Activated CD4-positive, alpha-beta T cell treated with anti-CD3 and anti-CD28 coated beads, Interleukin-2, amount 10 ng/mL, durations not matched to agents 24 days and 14 days (primary cell): ENCODE measurements at places on chromosomes 3 and 15.

GRCh38 chr3:189883113-189883753, 237.5 kb downstream of the P3H2 start:
- DNase-seq: no peak

DNA sequence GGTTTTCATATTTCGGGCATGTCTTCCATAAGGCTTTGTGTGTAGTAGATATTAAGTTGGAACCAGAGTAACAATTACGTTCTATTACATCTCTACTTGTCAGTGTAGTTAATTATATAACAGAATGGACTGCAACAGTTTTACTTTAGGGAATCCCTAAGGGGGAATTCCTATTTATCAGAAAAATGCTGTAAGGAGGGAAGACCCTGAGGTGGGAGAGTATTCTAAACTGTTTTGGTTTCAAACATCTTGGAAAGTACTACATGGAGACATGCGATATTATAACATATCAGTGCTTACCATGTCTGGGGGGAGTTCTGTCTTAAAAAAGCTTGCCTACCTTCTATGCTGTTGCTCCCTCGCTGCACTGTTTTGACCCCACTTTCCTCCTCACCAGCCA, 238.1 kb downstream of the LPP start:
- no peak for DNase-seq

GRCh38 chr3:47855461-47856383, 52.8 kb downstream of the DHX30 start:
- no peak for DNase-seq

DNA sequence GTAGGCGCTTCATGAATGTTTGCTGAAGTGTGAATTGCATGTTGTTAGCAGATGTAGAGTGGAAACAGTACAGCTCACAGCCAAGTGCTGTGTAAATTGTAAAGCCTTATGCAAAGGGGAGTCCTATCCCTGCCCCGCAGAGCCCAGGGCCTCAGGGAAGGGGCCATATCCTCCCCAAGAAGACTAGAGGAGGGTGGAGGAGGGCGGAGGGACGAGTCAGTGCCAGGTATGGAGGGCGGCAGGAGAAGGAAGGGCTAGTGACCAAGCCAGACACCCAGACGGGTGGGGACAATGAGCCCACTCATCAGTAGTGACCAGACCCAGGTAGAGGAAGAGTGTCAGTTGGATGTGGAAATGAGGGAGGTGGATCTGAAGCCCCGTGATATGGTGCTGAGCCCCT, 45.2 kb downstream of the ZNF710 start:
- DNase-seq: no peak

DNA sequence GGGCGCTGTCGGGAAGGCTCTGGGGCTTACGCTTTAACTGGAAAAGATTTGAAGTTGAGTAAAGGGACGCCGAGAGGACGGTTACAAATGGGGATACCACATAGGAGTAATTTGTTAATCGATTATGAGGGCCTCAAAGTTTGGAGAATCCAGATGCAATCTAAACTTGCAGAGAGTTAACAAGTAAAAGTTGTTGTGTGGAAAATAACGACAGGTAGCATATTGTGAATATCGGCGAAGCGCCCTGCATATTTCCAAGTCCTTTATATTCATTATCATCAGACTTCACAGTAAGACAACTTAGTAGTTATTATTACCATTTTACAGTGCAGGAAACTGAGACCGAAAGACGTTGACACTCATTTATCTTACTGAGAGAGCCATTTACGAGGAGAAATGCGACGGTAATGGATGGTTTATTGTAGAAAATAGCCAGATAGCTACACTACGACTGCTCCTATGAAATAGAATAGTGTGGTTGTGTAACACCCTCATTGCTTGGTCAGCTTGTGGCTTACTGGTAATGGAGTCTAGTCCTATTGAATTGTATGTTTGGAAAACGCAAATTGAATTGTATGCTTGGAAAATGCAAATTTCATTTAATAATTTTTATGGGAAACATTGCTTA, 700 bp downstream of the MKRN2 start:
- DNase-seq: no peak

DNA sequence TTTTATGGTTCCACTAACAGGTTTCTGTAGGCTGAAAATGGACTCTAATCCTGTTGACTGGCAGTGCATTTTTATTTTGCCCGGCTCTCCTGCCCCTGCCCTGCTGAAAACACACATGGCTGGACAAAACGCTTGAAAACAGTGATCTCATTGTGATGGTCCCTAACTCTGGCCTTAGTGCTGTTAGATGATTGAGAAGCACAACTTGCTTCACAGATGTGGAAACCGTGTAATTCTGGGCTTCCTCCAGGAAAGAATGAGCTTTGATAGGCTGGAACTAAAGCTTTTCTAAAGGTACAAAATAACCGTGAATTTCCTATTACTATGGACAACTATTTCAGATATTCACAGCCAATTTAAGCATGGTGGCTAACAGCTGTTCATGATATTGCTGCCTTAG, 121.4 kb downstream of the VGLL3 start:
- DNase-seq: no peak

- DNase-seq: no peak
Observed at GRCh38 chr3:138936741-138937689, 9.9 kb downstream of the FOXL2 start.

GRCh38 chr15:83843471-83843871, 189.5 kb downstream of the ADAMTSL3 start:
- no peak for DNase-seq

DNA sequence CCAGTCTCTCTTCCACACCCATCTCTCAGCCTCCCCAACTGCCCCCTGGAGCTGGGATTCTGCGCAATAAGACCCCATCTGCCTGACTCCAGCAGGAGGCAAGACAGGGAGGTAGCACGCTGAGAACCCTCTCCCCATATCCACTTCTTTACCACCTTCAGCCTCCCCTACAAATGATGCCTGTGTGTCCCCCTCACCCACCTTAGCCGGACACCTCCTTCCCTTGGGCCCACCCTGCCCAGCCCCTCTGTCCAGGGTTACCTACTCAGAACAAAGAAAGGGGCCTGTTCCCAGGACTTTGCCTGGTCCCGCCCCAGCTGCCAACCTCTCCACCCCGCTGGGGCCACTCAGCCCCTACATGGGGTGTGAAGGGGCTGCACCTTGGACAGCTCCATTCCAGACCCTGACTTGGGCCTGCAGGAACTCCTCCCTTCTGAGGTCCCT, 40.8 kb upstream of the ATP2B2 start:
- no peak for DNase-seq

DNA sequence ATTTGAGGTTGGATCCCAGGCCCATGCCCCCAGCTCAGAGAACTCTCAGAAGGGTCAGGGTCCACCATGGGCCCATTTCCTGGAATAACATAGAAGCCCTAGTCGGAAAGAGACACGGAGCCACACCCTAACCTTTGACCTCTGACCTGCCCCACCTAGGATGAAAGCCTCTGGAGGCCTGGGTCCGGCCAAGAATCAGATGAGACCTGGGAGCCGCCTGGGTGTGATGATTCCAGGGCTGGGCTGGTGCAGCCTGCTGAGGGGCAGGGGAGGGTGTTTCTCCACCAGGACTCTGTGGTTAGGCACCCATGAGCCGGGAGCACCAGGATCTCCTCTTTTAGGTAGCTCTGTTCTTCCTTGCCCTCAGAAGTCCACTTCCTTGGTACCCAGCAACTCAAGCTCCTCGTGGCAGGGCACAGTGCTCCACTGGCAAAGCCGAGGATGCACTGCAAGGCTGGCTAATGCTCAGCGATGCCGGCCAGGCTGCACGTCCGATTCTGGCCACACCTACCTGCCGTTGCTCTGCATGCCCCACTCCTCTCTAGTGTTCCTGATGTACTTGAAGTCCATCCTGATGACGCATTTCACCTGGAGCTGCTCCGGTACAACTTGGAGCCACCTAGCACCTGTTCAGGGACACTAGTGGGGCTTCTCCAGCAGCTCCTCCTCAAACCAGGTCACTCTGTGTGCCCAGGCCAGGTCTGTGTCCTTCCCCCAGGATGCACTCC, 57.4 kb downstream of the ZNF445 start:
- no peak for DNase-seq

DNA sequence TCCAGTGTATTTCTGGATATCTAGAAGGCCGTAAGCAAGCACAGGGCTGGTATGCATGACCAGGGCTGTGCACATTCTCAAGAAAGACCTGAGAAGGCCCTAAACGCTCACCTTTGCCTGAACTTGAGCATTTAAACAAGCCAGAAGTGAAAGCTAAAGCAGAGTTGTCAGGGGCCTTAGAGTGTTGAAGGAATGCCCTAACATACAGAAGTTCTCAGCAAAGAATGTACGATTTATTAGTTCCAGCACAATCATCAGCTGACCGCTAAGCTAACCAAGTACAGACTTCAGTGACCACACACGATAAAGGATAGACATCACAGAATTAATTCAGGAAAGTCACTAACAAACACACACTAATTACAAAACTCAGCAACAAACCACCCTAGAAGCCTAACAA, 8.7 kb downstream of the HLTF start:
- no peak for DNase-seq

GRCh38 chr3:122074621-122075265, 19.6 kb downstream of the CD86 start:
- DNase-seq: peak; percentile 78

DNA sequence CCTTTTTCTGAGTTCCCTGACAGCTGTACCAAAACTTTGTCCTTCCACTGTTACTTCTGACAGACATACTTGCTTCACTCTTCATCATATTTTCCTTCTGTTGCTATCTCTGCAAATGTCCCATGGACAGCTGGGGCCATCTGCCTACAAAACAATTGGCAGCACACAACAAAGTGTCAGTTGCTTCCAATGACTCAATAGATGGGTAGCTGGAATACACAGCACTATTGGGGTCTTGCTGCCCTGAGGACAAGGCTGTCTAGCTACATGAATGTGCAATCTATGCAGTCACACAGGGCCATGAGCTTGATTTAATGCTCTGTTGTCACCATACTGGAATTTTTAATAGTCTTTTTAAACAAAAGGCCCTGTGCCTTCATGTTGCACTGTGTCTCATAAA, 192.8 kb downstream of the DTWD1 start:
- DNase-seq: no peak

DNA sequence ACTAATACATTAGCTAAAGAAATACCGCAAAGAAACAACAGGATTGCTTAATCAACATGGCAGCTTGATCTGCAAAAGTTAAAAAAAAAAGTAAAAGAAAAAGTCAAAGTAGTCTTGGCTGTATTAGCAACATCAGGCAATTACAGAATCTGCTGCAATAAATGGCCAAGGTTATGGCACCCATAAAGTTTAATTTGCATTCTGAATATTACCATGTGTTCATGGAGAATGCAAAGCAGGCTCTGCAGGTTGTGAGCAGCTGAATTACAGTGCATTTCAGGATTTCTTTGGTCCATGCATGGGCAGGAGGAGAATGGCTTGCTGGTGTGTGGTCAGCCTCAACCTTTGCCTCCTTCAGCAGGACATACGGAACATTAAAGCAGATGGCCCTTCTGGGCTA, 199.1 kb upstream of the AZI2 start:
- no peak for DNase-seq

DNA sequence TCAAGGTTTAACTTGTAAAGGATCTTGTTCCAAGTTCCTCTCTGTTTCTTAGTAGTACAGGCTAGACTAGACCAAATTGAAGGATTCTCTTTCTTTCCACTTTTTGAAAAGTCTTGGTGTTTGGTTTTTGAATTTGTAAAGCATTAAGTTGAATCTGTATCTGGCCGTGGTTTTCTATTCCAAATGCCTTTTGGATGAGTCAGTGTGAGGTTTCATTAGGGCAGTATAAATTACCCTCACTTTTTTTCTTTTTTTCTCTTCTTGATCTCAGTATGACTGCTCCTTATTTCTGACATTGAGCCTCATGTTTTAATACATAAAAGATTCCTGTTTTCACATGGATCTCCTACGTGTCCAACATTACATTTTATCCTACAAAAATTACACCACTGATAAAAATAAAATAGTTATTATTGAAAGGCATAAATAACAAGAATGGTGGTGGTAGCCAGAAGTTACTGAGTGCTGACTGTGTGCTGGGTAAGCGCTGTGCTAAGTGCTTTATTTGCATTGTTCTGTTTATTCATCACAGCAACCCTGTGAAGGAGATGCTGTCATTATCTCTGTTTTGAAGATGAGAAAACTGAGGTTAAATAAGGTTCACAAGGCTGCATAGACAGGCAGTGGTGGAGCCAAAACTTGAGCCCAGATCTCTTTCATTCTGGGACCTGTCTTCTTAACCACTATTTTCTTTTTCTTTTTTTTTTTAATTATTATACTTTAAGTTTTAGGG, 48.3 kb downstream of the MITF start:
- DNase-seq: no peak

- no peak for DNase-seq
Observed at GRCh38 chr15:52491472-52491871, 37.2 kb downstream of the MYO5A start.

DNA sequence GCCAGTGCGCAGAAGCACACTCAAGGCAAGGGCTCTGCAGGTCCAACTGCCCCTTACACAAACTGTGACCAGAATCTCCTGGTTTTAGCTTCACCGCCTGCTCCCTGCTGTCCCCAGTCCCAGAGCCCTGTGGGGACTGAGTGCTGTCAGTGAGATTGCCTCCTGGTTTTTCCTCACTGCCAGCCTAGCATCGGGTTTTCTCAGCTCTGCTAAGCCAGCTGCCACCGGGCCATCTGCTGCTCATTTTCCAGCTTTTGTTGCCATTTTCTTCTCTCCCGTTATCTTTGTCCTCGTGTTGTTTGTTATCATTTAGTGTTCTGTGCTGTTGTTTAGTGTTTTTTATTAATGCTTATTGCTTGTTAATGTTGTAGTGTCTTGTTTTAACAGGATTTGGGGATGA, 79.5 kb upstream of the BLM start:
- no peak for DNase-seq

DNA sequence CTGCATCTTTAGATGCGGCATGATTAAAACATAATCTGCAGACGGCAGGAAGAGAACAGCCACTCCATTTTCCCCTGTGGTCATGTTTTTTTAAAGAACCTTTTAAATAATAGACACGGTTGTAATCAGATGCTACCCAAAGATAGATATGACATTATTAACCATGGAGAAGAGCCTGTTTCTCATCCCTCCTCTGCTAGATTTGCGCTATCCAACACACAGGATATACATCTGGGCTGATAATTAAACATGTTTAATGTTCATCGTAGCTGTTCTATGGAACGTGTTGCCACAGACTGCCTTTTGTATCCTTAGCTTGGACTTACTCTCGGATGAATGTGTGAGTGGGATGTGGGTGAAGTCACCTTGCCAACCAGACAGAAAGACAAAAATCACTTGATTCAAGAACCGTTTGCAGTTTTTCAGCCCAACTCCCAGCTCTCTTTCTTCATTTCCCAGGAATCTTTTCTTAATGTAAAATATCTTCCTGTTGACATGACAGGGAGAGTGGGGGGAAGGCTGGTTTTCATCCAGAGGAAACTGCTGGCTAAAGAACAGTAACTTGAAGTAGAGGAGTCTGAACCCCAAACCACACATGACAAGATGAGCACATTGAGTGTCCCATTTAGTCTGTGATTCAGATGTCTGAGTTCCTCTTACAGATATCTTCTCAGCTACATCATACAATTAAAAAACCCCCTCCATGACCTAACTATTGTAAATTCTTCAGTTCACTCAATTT, 118.6 kb upstream of the PRICKLE2 start:
- DNase-seq: no peak
